ACHN (cell line): ENCODE measurements at places on chromosomes 7 and 10.

DNA sequence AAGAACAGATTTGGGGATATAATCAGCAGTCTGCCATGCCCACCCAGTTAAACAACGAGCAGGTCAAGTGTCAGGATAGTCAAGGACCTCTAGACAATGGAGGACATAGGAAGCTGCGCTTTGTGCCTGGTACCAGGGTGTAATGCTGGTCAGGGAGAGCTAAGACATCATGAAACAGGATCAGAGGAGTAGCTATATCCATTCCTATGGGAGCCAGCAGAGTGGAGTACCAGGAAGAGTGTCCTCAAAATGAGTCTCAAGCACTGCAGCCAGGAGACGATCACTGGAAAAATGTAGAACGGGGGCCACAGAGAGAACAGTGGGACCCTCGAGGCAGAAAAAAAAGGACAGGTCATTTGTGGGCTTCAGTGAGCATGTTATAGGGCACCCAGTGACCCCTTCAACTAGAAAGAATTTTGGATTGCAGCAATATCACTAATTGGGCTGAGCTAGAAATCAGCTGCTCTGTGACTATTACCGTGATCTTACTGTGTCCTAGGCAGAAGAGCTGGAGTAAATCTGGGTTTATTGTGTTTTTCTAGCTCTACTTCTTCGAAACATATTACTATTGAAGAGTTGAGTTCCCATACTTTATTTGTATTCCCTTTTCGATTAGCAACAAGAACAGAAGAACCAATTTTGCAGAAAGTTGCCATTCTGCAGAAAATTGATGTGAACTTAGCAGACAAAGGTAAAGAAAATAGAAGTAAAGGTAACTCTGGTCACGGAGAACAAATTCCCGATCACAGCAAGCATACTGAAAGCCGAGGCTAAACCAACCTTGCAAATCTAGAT is 319.6 kb downstream of the AHR start:
- no peak for DNase-seq

DNA sequence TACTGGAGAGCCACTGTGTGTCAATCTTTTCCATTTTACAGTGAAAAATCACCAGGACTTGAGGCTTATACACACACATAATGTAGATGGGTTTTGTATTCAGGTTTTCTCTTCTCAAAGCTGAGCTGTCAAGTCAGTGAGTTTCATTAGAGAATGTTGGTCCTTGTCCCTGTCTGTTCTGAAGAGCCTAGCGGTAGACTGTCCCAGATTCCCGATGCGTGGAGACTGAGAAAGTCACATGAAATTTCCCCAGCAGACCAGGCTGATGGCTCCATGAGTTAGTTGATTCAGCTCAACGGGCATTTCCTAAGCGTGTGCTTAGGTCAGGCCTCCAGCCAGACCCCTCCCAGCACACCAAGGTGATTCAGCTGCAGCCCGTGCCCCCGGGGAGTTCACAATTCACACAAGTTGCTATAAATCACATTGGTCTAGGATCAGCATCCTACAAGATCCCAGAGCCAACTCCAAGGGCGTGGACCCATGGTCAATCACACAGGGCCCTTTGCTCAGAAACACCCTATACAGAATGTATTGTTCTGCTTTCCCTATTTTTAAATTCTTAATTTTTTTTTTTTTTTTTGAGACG is 17.2 kb downstream of the CHST15 start:
- no peak for DNase-seq

GRCh38 chr7:128868624-128869137 is 6.0 kb downstream of the ATP6V1F start:
- no peak for DNase-seq

GRCh38 chr7:19294619-19295018 is 149.4 kb upstream of the FERD3L start:
- no peak for DNase-seq

DNA sequence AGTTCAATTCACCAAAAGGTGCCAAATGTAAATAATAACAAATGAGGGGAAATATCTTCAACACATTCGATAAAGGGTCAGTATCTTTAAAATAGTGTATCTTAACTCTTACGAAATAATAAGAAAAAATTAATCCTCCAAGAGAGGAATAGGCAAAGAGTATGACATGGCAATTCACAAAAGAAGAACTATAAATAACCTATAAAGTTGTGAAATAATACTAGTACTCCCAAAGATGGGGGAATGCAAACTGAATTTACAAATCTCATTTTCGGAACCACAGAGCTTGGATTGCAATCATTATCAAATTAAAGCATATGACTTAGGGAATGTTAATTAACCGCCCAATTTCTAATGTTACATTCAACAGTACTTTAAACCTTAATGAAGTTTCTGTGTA is 78.2 kb upstream of the TARP start:
- no peak for DNase-seq

DNA sequence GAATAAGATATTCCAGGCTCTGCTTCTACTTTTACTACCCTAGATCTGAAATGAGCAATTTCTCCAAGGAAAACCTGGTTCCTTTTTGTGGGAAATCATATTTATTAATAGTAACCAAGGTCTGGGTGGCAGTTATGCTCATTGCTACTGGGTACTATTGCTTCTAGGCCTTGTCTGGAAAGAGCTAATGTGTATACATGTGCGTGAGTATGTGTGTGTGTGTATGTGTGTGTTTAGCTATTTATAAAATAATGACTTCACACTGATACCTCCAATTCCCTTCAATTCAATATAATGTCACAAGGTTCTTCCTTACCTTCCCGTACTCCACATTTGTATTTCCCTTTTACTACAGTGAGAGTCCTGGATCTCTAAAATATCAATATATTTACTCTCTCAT is 26.0 kb upstream of the PLCE1 start:
- no peak for DNase-seq

DNA sequence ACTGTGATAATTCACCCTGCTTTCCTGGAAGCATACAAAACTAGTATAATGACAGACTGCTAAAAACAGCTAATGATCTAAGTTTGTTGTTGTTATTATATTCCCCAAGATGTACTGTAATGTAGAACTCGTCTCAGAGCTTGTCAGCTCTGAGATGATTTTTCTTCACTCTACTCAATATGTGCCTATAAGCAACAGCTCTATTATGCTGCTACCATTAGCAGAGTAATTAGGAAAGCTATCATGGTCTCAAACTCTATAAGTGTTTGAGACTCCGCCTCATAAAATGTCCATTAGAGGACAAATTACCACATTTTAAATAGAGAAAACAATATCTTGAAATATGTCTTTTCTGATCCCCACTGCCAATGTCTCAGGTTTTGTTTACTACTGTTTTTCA is 476.5 kb upstream of the PCDH15 start:
- DNase-seq = no peak

DNA sequence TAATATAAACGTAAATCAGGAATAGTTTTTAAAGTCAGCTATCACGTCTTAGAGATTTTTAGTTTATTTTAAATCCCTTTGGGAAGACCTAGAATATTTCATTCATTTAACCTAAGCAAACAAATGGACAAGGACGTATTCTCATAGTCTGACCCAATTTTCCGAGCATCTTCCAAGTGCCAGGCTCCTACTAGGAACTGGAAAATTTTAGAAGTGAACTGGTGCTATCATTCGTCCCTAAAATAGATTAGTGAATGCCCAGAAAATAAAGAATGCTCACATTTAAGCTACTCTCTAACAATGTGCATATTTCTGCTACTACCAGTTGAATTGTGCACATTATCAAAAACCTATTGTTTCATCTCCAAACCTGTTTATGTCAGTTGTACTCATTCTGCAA is 120.1 kb downstream of the ZFAND4 start:
- DNase-seq = no peak

DNA sequence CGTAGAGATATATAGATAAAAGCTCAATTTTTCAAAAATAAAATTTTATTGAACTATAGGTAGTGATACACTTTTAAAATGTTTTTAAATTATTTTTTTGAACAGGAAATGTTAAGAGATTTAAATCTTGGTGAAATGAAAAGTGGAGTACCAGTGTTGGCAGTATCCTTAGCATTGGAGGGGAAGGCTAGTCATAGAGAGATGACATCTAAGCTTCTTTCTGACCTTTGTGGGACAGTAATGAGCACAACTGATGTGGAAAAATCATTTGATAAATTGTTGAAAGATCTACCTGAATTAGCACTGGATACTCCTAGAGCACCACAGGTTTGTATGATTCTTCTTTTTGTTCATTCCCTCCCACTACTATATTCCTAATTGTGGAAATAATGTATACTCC is 15.8 kb downstream of the PDCD4 start:
- DNase-seq = no peak

- DNase-seq = peak; percentile 19
These were observed 694 bp downstream of the RBM20 start for GRCh38 chr10:110644598-110645462.

- DNase-seq = no peak
These were observed 28.7 kb upstream of the RSBN1L start for GRCh38 chr7:77667459-77668086.

DNA sequence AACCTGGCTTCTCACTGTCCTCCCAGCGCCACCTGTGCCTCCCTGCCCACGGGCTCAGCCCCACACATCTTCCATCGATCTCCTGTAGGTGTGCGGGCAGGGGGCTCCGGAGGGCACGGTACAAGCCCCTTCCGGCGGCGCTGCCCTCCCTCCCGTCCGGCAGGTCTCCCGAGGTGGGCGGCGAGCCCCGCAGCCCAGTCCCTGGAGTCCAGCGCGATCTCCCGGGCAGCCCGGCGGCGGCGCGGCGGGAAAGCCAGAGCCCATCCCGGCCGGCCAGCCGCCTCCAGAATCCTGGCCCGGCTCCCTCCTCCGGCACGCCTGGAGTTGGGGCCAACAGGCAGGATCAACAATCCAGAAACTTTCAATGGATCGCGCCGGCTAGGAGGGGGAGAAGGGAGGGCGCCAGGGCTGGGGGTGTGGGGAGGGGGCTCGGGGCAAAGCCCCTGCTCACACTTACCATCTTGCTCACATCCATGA is 100.1 kb downstream of the HIP1 start:
- DNase-seq = peak; percentile 60

- DNase-seq = peak; percentile 41
These were observed 165.9 kb downstream of the ABCA13 start for GRCh38 chr7:48337012-48337621.

- no peak for DNase-seq
These were observed 199.6 kb upstream of the SEMA3D start for GRCh38 chr7:85386460-85386859.
